ENCODE measurements at places on chromosomes 2 and 18.

GRCh38 chr2:11781602-11782001 lies 35.2 kb downstream of the LPIN1 start:
- no peak for DNase-seq

- no peak for DNase-seq
These were observed 22.9 kb downstream of the SLC66A2 start for GRCh38 chr18:79928563-79928960.

DNA sequence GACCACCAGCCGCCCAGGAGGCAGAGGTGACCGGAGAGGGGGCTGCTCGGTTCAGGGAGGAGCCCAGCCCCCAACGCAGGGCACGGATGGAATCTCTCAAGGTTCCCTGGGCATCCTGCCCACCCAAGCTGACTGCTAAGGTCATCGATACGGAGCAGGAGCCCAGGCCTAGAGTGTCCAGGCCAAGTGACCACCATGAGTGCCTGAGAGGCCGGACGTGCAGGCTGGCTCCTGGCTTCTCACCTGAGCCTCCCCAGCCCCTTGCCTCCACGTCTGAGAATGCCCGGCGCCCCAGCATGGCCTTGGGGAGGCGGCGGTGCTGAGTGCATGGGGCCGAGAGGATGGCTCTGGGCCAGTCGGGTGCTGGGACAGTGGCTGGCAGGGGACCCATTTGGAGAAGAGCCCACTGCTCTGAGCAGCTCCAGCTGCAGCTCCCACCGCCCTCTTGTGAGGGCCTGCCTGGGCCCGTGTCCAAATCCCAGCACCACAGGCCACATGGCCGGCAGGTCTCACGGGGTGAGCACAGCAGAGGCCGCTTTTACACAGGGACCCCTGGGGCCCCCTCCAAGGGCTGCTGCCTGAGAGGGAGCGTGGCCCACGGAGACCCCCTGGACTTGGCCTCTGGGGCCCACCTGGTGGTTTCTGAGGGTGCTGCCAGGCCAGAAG lies 102.8 kb upstream of the CTDP1 start:
- no peak for DNase-seq

DNA sequence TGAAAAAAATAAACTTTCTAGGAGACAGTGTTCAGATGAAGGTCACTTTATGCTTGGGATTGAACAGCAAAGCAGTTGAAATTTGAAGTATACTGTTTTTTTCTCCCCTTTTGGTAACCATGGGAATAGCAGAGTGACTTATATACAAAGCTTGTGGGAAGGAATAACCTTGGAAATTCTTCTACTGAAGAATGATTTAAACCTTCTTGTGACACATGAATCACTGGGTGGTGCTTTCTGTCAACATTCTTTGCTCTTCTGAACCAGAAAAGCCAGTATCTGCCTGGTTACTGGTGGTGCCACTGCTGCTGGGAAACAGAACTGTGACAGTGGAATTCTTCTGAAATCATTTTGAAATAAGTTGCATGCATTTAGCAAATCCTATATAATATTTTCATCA lies 39.4 kb upstream of the RND3 start:
- DNase-seq: no peak

GRCh38 chr2:112646102-112646719 lies 472 bp downstream of the SLC20A1 start:
- DNase-seq: no peak

GRCh38 chr2:175579646-175580045 lies 398.1 kb upstream of the ATP5MC3 start:
- no peak for DNase-seq

GRCh38 chr2:127451981-127452380 lies 33.8 kb downstream of the PROC start:
- DNase-seq: no peak

DNA sequence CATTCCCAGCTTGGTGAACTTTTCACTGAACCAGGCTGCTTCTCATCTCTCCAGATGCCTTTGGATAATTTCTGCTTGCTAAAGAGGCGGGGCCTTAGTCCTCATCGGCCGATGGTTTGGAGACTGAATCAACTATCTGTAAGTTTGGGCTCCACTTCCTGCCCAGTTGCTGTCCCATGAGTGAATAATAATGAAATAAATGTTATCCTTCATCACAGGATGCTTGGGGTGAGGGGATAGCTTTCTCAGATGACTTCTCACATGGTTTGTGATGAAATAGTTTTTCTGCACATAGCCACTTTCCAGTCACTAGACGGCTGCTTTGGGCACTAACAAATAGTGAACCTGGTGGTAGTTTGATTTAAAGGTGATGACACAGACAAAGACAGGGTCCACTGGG lies 376.6 kb upstream of the TRIB2 start:
- DNase-seq: no peak

- DNase-seq: no peak
These were observed 296.0 kb downstream of the PLCL1 start for GRCh38 chr2:198100346-198100745.

- no peak for DNase-seq
These were observed 153.5 kb downstream of the SLC39A10 start for GRCh38 chr2:195810340-195811098.

GRCh38 chr2:49255409-49255971 lies 101.2 kb upstream of the FSHR start:
- DNase-seq: no peak

DNA sequence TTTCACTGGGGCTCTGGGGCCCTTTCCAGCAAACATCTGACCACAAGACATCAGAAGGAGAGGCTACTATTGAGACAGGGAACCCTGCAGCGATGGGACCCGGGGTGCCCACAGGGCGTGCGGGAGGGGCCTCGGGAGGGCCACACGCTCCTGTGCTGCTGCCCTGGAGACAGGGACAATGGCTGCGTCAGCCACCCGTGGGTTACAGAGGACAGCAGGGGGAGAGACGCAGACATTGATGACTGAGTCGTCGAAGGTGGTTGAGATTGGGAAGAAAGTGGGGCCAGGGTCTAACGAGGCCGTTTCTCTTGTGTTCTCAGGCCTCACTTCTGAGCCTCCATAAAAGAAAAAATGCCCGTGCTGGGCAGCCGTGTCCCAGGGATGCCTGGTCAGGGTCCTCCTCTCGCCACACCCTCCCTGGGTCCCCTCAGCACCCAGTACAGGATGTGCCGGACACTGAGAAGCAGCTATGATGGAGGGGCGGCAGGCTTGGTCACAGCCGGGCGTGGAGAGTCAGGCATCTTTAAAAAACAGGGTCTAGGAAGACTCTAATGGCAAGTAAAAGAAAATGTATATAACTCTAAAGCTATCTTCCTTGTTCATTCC lies 73.9 kb downstream of the NDUFA10 start:
- no peak for DNase-seq

- no peak for DNase-seq
These were observed 7.6 kb downstream of the RTTN start for GRCh38 chr18:70197844-70198243.

- DNase-seq: no peak
These were observed 255.6 kb downstream of the DCDC2C start for GRCh38 chr2:3958969-3959368.

DNA sequence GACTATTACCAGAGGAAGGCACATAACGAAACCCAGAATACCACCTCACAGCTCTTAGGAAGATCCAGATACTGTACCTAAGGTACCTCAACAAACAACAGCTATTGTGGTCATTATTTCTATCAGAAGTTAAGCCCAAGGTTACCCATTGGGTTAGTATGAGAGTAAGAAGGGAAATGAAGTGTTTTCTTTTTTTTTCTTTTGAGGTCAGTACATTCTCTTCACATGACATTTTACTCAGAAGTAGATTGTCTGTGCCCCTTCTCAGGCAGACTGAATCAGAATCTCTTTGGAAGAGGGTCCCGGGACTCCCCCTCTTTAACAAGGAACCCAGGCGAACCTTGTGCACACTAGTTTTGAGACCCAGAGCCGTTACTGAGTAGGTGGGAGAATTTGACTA lies 233.7 kb upstream of the CXCR4 start:
- DNase-seq: no peak

- no peak for DNase-seq
These were observed 308.9 kb downstream of the TXNL1 start for GRCh38 chr18:56329536-56329935.

GRCh38 chr2:97761192-97761591 lies 47.8 kb downstream of the ZAP70 start:
- no peak for DNase-seq

- DNase-seq: no peak
These were observed 186.7 kb downstream of the INSIG2 start for GRCh38 chr2:118274841-118275510.

DNA sequence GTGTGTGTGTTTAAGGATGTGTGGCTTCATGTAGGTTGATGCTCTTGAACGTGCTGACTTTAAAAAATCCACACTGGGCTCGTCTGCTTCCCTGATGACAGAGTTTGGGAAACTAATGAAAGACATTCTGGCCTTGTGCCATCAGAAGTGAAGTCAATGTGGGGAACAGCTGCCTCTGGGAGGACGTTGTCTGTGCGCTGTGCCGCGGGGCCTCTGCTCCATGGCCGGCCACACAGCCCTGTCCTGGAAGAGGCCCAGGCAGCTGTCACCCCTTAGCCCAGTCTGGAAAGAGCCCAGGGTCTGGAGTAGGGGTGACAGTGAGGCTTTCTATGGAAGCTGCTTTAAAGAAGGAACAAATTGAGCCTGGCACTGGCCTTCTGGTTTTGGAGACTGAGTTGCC lies 155.8 kb downstream of the SH3RF3 start:
- no peak for DNase-seq

- no peak for DNase-seq
These were observed 67.7 kb downstream of the SLC40A1 start for GRCh38 chr2:189512879-189513278.

DNA sequence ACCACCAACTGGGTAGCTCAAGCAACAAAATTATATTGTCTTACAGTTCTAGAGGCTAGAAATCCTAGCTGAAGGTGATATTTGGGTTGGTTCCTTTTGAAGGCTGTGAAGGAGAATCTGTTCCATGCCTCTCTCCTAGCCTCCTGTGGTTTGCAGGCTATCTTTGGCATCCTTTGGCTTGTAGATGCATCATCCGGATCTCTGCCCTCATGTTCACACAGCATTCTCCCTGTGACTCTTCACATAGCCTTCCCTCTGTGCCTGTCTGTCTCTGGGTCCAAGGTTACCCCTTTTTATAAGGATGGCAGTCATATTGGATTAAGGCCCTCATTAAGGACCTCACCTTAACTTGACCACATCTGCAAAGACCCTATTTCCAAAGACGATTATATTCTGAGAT lies 78.6 kb upstream of the MAP3K20 start:
- DNase-seq: no peak

GRCh38 chr2:42787424-42787787 lies 5.0 kb downstream of the HAAO start:
- no peak for DNase-seq

- DNase-seq: no peak
These were observed 92.0 kb downstream of the DPP10 start for GRCh38 chr2:114534116-114535084.

DNA sequence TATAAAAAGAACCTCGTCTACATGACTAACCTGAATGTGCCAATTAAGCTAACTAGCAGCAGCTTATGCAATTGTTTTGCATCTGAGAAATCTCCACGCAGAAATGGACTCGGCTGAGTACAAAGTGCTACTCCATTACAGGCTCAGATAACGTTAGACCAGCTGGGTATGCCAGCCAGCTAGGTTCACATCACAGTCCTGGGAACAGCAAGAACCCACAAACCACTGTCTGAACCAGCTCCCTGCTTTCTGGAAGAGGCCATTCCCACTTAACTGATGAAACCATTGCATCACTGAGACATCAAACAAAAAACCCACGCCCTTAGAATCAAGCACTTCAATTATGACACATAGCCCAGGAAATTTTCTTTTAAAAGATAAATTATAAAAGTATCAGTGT lies 202.7 kb downstream of the CYRIA start:
- DNase-seq: no peak

DNA sequence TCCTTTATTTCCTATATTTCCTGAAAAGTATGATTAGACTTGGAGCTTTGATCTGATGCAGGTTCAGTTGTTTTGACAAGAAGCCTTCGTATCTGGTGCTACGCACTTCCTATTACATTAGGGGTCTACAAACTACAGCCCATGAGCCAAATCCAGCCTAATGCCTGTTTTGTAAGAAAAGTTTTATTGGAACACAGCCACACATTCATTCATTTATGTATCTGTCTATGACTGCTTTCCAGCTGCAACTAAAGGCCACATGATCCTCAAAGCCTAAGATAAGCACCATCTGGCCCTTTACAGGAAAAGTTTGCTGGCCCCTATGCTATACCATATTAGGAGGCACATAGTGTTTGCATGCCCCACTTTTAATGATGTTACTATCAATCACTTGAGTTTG lies 26.0 kb downstream of the EIF2AK3 start:
- DNase-seq: no peak

GRCh38 chr2:161947836-161948235 lies 126.2 kb downstream of the DPP4 start:
- no peak for DNase-seq

- DNase-seq: no peak
These were observed 114.1 kb upstream of the MSH2 start for GRCh38 chr2:47288864-47289263.

GRCh38 chr2:50443288-50443687 lies 588.6 kb downstream of the NRXN1 start:
- no peak for DNase-seq

- DNase-seq: no peak
These were observed 541.2 kb upstream of the POU3F3 start for GRCh38 chr2:104312684-104313083.

- no peak for DNase-seq
These were observed 300.4 kb upstream of the NT5C1B start for GRCh38 chr2:18889565-18890332.

- no peak for DNase-seq
These were observed 1195.9 kb upstream of the CHAC2 start for GRCh38 chr2:52571380-52572347.

- no peak for DNase-seq
These were observed 10.2 kb upstream of the HTR2B start for GRCh38 chr2:231134910-231135655.

GRCh38 chr18:28791101-28791500 lies 614.2 kb upstream of the CDH2 start:
- DNase-seq: no peak

DNA sequence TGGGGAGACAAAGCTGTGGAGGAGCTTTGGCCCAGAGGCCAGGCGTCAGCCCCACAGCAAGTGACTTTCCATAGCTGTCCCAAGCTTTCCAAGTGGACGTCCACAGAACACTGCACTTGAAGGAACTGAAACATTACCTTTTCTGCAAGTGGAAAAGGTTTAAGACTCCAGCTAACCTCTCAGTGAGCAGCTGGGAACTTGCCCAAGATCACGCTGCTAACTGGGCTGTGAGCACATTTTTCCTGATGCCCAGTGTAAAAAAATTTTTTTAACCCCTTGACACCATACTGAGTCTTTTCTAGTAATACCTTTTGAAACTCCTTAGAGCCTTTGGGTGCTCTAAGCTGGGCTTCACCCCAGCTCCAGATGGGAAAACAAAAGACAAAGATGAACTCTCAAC lies 256.7 kb downstream of the HAUS1 start:
- no peak for DNase-seq

- no peak for DNase-seq
These were observed 209.5 kb downstream of the LPIN1 start for GRCh38 chr2:11955884-11956291.

- no peak for DNase-seq
These were observed 1.1 kb upstream of the BOLL start for GRCh38 chr2:197786010-197786877.

GRCh38 chr2:146661473-146662096 lies 1183.2 kb upstream of the ACVR2A start:
- DNase-seq: no peak

GRCh38 chr2:110219496-110220189 lies 7.3 kb upstream of the MTLN start:
- DNase-seq: no peak
